ENCODE measurements at places on chromosomes 12 and 14.

GRCh38 chr12:103773109-103773910, 67.7 kb downstream of the NT5DC3 start:
- peak; percentile 54 for DNase-seq

DNA sequence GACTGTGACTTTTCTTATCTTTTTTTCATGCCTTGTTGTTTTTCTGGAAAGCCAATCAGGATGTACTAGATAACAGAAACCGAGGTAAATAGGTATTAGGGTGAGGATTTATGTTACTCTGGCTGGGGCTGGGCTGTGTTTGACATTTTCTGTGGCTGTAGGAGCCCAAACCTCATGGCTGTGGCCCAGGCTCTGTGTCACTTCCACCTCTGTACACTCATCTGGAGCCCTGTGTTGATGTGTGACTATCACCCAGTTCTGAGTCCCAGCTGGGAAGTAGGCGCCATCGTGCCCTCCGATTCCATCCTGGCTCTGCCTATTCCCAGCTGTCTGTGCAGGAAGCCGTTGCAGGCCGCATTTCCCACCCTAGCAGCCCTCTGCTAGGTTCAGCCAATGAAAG, 1.6 kb upstream of the HHIPL1 start:
- DNase-seq, result no peak

GRCh38 chr12:104693493-104693892, 236.7 kb downstream of the CHST11 start:
- DNase-seq, result no peak

DNA sequence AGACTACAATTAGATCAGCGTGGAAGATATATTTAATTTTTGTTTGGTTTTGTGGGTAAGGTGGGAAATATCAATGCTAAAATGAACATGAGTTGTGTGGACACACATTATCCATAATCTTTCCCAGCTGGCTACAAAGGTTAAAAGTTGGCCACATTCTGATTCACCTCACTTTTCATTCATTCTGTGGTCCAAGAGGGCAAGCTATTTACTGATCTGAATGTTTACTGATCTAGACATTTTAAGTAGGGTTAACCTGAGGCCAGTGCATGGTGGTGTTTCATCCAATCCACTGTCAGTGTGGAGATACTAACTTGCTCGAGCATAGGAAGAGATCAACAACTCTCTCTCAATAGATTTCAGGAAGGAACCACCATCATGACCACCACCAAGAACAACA, 71.6 kb downstream of the DCAF5 start:
- no peak for DNase-seq

DNA sequence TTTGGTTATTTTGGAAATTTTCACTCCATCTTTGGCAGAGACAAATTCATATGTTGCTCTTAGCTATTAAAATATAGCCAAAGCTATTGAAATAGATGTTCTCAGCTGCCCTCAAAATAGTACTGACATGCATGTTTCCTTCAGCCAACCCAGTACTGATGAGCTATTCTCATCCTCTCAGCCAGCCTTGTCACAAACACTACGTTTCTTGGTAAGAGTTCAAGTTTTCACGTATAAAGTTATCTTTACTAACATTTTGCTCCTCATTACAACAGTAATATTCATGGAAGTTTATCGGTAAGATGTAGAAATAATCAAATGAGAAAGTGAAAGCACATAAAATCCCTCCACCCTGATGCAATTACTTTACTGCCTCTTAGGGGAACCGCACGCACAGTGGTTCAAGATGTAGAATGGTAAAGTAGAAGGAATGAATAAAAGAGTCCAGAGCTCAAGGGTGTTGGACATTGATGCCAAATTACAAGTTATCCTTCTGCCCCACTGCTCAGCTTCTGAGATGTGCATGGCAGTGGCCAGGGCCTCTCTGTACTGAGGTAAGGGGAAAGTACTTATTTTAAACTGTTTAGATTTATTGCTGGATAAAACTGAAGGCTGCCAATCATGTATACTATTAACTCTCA, 20.7 kb downstream of the GCH1 start:
- no peak for DNase-seq

DNA sequence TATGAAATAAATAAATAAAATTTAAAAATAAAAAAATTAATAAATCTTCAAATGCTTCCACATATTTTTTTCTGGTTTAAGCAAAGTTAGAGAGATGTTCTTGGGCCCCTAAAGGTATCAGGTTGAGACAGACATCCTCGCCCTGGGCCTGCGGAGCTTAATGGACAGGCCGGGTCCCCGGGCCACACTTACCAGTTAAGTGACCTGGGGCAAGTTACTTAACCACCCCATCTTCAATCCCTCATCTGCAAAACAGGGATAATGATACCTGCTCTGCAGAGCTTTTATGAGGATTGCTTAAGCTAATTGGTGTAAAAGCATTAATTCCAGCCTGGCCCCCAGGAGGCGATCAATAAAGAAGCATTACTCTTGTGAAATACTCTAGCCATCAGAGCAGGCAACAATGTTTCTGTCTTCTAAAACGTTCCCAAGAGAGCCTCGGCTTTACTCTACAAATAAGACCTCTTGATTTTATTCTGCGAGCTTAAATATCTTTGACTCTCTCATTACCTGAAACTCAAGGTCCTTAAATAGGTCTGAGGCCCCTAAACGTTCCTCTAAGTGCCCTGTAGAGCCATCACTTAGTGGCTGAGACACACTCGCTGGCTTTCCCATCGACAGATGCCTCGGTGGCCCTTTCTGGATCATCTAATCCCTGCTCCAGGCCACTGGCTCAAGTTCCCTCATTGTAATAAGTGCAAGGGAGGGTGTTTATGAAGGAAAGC, 81.1 kb upstream of the DIO3 start:
- DNase-seq, result no peak

- DNase-seq, result no peak
These were observed 14.5 kb upstream of the PWP1 start for GRCh38 chr12:107670999-107671643.

GRCh38 chr12:132027636-132028035, 77.9 kb downstream of the EP400 start:
- no peak for DNase-seq

DNA sequence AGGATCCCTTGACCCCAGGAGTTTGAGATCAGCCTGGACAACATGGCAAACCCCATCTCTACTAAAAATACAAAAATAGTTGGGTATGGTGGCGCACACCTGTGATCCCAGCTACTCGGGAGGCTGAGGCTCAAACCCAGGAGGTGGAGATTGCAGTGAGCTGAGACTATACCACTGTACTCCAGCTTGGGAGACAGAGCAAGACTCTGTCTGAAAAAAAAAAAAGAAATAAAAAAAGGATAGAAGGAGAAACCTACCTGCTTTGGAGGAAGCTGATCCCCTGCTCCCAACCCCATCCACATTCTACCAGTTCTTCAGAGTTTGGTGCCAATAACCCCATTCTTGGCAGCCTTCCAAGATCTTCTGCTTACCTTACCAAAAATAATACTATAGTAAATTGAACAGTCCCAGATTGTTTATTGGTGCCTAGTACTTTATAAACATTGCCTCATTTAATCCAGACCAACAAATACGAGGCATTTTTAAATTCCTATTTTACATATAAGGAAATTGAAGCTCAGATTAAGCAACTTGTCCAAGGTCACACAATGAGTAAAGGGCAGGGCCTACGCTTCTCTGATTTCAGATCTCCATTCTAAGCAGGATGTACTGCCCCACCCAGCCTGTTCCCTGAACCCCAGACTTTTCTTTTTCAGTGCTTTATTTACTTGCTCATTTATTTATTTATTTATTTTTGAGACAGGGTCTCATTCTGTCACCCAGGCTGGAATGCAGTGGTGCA, 33.2 kb upstream of the FAM222A start:
- DNase-seq, result no peak

- no peak for DNase-seq
These were observed 52.9 kb downstream of the SVOP start for GRCh38 chr12:108967869-108968540.

DNA sequence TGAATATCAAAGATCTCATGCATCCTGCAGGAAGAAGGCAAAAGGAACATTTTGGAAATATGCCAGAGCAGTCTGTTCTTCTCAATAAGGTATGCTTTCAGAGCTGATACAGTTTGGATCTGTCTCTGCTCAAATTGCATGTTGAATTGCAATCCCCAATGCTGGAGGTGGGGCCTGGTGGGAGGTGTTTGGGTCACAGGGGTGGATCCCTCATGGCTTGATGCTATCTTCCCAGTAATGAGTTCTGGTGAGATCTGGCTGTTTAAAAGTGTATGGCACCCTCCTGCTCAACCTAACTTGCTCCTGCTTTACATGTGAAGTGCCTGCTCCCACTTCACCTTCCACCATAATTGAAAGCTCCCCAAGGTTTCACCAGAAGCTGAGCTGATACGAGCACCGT, 76.6 kb downstream of the RIN3 start:
- no peak for DNase-seq

DNA sequence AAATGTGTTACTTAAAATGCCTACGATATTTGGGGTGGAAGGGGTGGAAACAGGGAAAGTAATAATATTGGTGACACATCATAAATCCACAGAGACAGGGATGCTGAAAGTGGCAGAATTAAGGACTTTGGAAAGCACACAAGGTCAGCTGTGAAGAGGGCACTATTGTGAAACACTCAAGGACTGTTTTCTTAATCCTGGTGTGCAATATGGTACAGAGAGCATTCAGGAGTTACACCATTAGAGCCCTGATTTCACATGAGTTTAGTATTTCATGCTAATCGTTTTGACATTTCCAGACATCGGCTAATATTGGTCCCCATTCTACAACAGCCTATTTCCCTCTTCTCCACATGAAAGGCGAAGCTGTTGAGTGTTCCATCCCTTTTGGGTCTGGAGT, 219.2 kb downstream of the MSRB3 start:
- DNase-seq, result no peak

DNA sequence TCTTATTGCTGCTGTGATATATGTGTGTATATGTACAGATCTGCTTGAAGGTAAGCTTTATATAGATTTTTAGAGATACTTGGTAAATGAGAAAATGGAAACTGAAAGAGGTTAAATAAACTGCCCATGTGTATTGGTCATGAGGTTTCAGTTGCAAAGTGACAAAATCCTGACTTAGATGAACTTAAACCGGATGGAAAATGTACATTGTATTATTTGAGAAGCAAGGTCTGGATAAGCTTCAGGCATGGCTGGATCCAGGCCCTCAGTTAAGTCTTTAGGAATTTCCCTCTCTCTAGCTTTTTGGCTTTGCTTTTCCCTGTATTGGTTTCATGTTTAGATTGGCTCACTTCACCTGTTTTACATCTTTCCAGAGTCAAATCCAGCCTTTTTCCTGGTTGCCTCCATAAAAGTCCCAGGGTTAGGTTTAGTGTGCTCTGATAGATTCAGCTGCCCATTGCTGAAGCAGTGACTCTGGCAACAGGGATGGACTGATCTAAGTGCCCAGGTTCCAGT, 21.0 kb upstream of the MAP1LC3B2 start:
- no peak for DNase-seq

DNA sequence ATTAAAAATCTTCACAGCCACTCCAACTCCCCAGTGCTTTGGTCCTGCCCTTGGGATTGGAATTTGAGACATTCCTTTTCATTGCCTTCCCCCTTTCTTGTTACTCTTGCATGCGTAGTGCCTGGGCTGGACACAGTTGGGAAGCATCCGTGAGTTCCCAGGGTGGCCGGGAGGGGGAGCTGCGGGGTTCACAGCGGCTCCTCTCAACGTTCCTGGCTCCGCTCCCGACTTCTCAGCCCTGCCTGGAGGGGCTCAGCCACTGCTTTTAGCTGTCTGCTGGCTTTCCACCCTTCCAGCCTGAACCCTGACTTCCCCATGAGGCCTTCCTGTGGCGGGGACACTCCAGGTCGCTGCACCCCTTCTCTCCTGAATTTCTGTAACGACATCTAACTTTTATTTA, 3.2 kb downstream of the TEX52 start:
- peak; percentile 85 for DNase-seq

DNA sequence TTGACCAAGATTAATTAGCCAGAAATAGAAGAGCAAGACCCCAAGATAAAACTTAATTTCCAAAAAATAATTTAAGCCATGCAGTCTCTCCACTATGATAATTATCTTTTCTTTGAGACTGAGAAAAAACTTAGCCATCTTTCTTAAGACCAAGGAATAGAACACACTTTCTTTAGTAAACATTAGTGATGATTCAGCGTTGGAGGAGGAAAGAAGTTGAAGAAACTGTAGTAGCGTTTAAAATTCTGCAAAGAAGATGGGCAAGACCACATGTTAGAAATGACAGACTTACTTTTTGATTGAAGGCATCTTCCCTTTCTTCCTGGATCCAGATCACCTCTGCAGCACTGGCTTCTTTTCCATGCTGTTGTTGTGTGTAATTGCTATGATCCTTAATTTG, 124.8 kb upstream of the RASSF8 start:
- no peak for DNase-seq

DNA sequence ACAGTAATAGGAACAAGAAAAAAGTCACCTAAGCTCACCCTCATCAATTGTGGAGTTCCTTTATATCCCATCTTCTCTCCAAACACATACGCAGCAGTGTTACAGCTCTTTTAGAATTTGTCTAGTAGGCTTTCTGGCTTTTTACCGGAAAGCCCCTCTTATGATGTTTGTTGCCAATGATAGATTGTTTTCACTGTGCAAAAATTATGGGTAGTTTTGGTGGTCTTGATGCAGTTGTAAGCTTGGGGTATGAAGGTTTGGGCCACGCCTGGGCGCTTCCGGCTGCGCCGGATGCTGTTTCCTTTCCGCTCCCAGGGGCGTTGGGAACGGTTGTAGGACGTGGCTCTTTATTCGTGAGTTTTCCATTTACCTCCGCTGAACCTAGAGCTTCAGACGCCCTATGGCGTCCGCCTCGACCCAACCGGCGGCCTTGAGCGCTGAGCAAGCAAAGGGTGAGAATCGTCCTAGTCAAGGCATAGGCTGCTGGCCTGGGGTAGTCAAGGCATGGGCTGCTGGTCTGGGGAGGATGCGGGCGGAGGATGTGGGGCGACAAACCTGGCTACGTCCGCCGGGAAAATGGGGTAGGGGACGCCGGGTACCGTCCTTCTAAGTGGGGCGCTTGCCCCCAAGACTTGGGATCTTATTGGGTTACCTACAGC, at the start of the genes C12orf57 and RNU7-1:
TSS of gene C12orf57 (plus strand) at position 301 of the 659 bp plus-strand sequence. CDS start at position 401, 100 bp downstream.
TSS of gene RNU7-1 (plus strand) at position 95 of the 659 bp plus-strand sequence.
- peak; percentile 70 for DNase-seq

GRCh38 chr12:7493006-7493405, 10.6 kb downstream of the CD163 start:
- DNase-seq, result no peak

GRCh38 chr12:14607568-14607967, 39.9 kb upstream of the PLBD1 start:
- no peak for DNase-seq

DNA sequence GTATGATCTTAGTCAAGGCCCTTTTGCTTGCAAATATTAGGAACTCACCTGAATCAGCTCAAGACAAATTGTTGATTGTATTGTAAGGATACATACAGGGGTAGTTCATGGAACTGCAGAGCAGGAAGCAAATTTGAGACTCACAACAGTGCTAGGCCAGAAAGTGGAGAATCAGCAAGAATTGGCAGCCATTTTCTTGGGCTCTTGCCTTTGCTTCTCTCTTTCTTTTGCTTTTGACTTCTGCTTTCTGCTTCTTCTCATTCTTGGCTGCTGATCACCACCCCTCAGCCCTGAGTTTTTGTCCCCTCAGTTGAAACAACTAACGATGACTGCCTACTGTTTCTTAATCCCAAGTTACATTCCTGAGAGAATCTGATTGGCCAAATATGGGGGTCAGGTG, 34.8 kb downstream of the KCNK13 start:
- DNase-seq, result no peak

GRCh38 chr14:75430116-75430515, 2.3 kb downstream of the JDP2 start:
- DNase-seq, result no peak

GRCh38 chr14:34620115-34620514, 9.8 kb downstream of the SNX6 start:
- no peak for DNase-seq
